ENCODE measurements at places on chromosomes 7 and 10. TPM values are rescaled to one million over a fixed set of nuclear protein-coding genes. Genes with fewer than 3 reads are reported as not detected.

DNA sequence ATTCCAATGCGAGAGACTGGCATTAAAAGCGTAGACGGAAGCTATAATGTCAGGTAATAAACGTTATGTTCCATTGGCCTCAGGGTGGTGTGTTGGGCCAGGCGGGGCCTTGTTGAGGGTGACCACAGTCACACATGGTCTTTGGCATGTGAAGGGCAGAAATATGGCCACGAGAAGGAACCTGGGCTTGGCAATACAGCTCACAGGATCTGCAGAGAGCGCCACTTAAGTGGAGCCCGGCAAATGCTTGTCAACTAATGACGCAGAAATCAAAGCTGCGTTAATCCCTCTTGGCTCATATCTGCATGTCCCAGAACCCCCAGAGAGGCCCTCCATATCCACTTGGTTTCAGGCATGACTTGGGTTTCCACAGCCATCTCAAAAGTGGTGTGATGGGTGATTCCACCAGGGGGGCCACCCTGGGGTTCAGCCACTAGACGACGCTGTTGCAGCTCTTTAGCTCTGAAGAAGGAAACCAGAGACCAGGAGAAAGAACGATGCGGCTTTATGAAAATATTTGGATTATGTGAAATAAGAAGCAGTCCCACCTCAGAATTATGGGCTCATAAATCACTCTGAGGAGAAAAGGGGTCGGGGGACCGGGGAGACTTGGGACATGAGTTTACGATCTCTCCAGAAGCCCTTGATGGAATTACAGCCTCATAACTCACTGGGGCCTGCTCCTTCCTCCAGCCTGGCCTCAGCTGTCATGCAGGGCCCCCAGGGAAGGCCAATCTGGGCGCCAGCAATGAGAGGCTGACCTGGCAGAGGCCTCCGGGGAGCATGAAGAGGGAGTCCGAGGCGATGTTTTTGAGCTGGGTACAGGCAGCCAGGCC is 462.5 kb downstream of the PLXNA4 start:
- no peaks in the 10 kb centered on the region for H3K27me3 ChIP-seq
- H3K27ac ChIP-seq: no peak overlapping the region
- no peaks in the 10 kb centered on the region for H3K36me3 ChIP-seq
- H3K4me1 ChIP-seq: no peaks in the 10 kb centered on the region

DNA sequence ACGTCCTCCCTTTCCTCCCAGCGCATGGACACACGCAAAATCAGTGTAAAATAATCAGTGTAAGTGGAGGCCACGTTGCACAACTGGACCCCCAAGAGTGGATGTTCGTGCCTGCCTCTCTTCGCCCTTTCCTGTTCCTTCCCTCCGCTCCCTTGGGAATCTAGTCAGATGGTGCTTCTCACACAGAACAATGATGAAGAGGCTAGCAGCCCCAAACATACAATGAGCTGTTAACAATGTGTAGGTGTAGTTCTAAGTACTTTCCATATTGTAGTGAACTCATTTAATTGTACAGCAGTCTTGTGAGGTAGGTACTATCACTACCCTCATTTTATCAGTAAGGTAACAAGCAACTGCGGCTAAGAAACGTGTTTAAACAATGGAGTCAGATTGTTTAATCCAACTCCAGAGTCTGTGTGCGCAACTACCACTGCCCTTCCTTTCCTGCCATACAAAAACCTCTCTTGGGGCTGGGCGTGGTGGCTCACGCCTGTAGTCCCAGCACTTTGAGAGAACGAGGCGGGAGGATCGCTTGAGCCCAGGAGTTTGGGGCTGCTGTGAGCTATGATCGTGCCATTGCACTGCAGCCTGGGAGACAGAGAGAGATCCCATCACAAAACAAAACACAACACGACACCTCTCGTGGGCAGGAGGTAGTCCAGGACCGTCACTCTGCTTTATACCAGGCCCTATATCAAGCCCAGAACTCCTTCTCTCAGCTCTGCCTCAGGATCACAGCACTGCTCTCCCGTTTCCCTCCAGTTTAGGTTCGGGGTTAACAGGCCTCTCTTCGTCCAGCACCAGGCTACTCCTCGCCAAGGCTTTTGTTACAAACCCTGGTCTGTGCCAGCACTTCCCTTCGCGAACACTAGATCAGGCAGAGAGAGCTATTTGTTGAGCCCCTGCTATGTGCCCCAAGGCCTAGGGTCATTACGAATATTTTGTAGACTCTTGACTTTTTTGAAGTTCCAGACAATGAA is 1.1 kb downstream of the FKBP9 start:
- no peaks in the 10 kb centered on the region for H3K4me1 ChIP-seq
- H3K36me3 ChIP-seq: no peaks in the 10 kb centered on the region
- H3K27ac ChIP-seq: peak overlapping the region; percentile 86
- peak overlapping the region; percentile 92 for H3K4me3 ChIP-seq
- DNase-seq: peak; percentile 37
- no peaks in the 10 kb centered on the region for H3K27me3 ChIP-seq

IQUB gene
- 6.1 TPM for total RNA-seq

ARHGEF5 gene
- total RNA-seq: 5.6 TPM

EGFR gene
- total RNA-seq: 36.4 TPM

DNA sequence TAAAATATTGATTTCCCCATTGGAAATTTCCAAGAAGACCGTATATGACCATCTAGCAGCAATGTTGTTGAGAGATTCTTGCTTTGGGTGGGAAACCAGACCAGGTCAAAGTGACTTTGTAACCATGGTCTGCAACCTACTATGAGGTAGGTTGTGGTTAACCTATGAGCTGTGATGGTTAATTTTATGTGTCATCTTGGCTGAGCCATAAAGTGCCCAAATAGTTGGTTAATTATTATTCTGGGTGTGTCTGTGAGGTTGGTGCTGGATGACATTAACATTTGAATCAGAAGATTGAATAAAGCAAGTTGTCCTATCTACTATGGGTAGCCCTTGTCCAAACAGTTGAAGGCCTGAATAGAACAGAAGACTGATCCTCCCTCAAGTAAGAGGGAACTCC is 18.3 kb upstream of the RALA start:
- no peak overlapping the region for H3K27ac ChIP-seq
- no peak for DNase-seq
- H3K36me3 ChIP-seq: no peaks in the 10 kb centered on the region

MYOF gene
- total RNA-seq: 41.2 TPM

RRP12 gene
- 27.6 TPM for total RNA-seq

FGL2 gene
- total RNA-seq: 69.3 TPM

GRCh38 chr10:121772884-121773283 is 154.9 kb downstream of the ATE1 start:
- DNase-seq: no peak
- H3K36me3 ChIP-seq: no peaks in the 10 kb centered on the region

SRRM3 gene
- 6.9 TPM for total RNA-seq

GRCh38 chr10:119461380-119461779 is 81.1 kb downstream of the RGS10 start:
- H3K4me1 ChIP-seq: no peaks in the 10 kb centered on the region
- DNase-seq: no peak
- no peak overlapping the region for H3K4me3 ChIP-seq
- no peaks in the 10 kb centered on the region for H3K36me3 ChIP-seq
- H3K27me3 ChIP-seq: no peaks in the 10 kb centered on the region

DNA sequence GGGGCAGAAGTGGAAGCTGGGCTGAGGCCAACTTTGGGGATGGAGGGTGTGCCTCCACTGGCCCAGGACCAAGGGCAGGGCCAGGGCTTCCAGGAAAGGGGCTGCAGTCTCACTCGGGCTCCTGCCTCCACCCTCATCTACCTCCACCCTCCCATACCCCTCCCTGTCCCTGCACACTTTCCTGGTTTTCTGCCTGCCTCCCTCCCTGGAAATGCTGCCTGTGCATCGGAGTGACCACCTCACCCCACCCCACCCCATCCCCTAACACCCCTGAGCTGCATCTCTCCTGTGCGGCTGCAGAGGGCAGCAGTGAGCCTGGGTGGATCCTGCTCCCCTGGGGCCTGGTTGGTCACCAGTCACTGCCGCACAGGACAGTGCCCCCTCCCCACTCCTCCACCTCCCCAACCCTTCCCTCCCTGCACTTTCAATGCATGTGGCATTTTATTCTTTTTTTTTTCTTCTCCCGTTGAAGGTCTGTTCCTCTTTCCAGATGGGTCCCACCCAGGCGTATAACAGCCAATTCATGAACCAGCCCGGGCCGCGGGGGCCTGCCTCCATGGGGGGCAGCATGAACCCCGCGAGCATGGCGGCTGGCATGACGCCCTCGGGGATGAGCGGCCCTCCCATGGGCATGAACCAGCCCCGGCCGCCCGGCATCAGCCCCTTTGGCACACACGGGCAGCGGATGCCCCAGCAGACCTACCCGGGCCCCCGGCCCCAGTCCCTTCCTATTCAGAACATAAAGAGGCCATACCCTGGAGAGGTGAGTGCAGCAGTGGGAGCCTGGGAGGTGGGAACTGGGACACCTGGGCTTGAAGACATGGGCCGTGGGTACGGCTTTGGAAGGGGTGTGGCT is 54.1 kb upstream of the PPIF start:
- H3K27ac ChIP-seq: no peak overlapping the region
- no peak overlapping the region for H3K4me3 ChIP-seq
- no peaks in the 10 kb centered on the region for H3K27me3 ChIP-seq
- H3K36me3 ChIP-seq: no peaks in the 10 kb centered on the region
- H3K4me1 ChIP-seq: no peaks in the 10 kb centered on the region
- DNase-seq: no peak

TCF7L2 gene
- total RNA-seq: 12.7 TPM

DNA sequence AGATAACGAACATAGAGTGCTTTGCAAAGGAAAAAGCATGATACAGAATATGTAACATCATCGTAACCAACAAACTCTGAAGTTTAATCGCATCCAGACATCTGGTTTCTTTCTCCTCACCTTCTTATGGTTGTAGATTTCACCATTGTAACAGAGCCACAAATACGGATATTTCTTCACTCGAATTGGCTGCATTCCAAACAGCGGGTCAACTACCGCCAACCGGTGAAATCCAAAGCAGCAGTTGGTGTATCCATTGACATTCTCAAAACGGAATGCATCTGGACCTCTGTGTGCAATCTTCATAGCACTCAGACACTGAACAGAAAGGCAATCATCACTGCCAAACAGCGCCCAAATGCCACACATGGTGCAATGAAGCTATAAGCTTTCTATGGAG is 3.4 kb downstream of the ASNS start:
- H3K27ac ChIP-seq: no peak overlapping the region
- H3K4me1 ChIP-seq: no peaks in the 10 kb centered on the region
- no peak for DNase-seq
- H3K27me3 ChIP-seq: no peaks in the 10 kb centered on the region
- no peak overlapping the region for H3K4me3 ChIP-seq
- no peaks in the 10 kb centered on the region for H3K36me3 ChIP-seq

LIPM gene
- not detected for total RNA-seq

NRG3 gene
- 1.0 TPM for total RNA-seq

OGDHL gene
- total RNA-seq: not detected

Measured in uterus (tissue), 4 donors.